ENCODE measurements at places on chromosomes 1 and 21.

DNA sequence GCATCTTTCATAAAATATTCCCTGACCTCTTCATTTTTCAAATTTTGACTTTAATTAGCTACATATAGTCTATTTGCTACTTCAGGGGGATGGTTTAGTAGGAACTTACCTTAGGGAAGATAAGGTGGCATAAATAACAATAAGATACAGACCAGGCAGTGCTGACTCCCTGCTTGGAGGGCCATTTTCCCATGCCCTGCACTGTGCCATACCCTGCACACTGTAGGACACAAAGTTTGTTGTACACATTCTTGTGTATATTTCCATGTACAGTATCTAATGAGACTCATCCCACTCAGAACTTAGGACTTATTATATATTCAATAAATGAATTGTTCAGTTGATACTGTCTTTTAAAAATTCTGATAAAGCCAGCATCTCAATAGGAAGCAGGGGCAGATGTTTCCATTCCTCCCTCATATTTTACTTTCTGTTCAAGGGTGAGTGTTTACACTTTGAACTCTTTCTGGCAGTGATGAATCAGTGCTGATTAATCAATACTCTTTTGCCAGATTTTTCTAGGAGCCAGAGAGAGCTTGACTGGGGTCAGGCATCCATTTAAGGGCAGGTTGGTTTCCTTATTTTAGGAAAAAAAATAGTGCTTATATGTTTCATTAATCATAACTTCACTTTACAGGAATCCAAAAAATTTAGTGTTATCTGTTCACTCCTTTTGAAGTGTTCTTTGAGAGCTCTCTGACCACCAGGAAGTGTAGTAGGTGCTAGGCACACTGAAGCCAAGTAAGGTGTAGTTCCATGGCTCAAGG, 30.6 kb downstream of the MPZL1 start:
- no peak for DNase-seq

DNA sequence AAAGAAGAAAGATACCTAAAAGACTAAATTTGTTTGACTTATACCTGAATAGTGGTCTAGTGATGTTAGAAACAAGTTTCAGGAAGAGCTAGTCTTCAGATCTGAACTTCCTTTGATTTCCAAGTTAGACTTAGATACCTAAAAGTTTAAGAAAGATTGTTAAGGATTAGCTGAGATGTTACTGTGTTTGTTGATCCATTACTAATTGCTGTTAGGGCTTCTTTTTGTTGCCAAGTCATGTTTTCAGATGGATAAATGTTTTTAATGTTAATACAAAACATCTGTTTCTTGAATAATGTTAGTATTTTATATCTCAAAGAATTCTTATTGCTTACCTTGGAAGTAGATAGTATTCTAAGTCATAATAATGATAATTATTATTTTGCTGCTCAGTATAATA, 11.6 kb downstream of the GNAI3 start:
- no peak for DNase-seq

- DNase-seq, result no peak
These were observed 6.3 kb downstream of the PARP1 start for GRCh38 chr1:226401355-226402303.

DNA sequence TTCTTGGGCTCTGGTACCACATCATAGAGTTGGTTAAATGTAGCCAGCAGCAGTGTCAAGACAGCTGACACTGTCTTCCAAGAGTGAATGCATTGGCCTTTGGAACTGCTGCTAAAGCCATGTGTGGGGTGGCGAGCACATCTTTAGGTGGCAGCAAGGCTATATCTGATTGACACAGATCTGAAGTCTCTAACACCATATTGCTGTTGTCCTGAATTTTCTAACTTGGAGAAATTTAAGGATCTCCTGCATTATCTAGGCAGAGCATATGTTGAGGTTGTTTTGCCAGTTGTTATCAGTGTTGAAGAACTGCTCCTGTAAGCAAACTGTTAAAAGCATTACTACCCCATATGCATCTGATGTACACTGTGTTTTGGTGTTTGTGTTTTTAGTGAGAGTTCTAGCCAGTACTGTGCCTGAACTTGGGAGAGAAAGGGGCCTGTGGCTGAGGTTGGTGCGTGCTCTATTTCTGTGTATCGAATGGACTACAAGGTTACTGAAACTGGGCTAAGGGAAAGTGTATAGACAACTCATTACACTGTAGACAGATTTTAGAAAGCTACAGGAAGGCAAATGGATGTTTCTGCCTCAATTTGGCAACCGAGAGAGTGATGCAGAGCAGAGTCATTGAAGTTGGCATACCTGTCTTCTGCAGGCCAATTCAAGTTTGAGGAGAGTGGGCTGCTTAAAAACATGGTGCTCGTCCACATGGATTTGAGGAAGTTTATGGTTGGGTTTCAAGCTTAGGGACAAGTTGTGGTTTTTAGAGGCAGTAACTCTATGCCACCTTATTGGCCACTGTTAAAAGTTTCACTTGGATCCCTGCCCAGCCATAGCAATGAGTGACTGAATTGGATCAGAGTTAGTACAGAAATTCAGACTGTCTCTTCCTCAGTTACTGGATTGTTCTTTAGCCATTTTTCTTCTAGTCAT, 16.9 kb downstream of the DYRK3 start:
- no peak for DNase-seq

DNA sequence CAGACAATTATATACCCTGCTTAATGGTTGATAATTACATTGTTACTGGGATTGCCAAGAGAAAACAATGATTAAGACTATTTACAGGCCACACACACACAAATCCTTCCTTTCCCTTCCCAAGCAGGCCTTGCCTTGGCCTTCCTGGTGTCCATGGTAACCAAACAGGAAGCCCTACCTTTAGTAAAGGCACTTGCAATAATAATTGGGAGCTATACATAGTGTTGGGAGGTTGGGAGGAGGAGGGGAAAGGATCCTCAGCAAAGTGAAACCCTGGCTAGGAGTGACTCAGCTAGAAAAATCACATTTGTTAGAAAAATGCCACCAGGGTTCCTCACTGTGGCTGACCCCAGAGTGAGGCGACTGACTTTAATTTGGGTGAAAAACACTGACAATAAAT, 122.3 kb upstream of the ADAR start:
- DNase-seq, result peak; percentile 46

DNA sequence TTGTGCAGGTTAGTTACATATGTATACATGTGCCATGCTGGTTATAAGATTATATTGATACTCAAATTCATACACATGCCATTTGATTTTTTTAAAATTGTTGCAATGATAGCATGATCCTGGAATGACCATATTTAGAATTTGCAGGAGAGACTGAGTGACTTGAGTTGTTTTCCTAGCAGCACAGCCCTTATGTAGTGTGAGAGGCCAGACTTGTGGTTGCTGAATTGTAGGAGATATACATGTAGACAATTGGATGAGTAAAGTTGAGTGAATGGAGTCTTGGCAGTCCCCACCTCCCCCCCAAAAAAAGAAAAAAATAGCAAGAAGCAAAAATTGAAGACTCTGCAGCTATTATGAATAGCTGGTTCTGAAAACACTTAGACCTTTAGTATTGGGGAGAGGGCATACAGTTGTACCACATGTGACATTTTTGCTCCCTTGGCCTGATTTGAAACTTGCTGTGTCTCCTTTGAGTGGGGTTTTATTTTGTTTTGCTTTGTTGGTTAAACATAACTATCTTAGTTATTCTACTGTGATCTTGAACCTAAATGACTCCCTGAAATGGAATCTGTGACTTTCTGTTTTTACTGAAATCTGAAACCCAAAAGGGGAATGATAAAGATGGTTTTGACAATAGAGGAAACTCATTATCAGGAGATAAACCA, 280.3 kb downstream of the HMCN1 start:
- no peak for DNase-seq

GRCh38 chr1:45205910-45206721, at the start of gene ZSWIM5:
Gene ZSWIM5 (minus strand): TSS chr1:45206605. CDS start chr1:45206350, 255 bp downstream.
- peak; percentile 77 for DNase-seq

DNA sequence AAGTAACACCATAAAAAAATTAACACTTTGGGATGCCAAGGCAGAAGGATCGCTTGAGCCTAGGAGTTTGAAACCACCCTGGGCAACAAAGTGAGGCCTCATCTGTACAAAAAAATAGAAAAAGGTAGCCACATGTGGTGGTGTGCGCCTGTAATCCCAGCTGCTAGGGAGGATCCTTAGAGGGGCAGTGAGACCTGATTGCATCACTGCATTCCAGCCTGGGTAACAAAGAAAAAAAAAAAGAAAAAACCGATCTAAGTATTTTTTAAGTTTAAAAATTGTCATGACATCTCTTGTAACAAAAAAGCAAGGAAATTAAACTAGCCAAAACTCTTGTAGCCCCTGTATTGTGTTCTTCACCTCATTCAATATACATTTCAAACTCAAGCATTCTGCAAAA, 39.5 kb downstream of the ZZZ3 start:
- no peak for DNase-seq

DNA sequence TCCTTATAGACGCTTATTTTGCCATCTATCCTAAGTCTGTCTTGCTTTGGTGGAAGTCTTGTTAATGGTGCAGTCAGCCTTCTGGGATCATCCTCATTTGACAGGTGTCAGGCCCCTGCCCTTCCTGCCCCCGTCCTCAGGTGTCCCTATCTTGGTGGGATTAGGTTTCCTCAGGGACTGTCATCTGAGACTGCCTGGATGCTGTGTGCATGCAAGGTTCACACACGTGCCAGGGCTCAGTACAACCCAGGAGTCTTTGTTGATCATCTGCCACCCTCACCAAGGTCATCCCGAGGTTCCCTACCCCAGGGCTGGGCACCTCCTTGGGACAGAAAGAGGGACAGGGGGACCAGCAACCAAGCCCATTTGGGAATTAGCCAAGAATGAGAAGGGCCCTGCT, 18.0 kb downstream of the PADI2 start:
- no peak for DNase-seq

DNA sequence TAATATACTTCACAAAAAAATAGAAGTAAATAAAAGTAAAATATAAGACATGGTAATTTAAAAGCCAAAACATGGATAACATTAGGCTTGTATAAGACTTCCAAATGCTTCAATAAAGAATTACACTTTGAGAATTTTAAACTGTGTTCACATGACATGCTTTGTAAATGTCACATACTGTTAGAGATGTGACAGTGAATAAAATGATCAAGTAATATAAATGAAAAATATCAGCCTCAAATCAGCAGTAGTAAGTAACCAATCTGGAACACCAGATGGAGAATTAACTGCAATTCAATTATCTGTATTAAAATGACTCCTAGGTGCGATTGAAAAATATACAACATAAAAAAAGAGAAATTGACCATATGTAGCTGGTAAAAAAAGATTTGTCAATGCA, 1260.8 kb downstream of the BRINP3 start:
- no peak for DNase-seq

DNA sequence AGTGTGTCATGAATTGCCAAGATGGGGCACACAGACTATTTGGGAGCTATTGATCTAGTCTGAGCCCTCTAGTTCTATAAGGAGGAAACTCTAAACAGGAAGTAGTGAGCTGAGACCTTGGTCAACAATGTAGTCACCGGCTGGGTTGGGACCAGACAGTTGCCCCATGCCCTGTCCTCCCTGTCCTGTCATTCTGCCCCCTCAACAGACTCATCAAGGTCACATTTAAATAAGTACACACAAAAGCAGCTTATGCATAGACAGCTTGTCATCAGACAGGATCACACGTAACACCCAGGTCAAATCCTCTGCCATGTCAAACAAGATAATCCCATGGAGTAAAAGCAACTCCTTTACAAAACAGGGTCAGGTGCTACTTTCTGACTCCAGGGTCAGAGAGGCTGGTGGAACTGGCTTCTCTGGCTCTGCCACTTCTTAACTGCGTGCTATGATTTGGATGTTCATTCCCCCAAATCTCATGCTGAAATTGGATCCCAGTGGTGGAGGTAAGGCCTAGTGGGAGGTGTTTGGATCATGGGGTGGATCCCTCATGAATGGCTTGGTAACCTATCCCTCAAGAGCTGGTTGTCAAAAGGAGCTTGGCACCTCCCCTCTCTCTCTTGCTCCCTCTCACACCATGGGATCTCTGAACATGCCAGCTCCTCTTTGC, 128.9 kb downstream of the HIVEP3 start:
- DNase-seq, result no peak

- no peak for DNase-seq
These were observed 3.3 kb upstream of the NECTIN4 start for GRCh38 chr1:161092621-161093028.

GRCh38 chr1:169707912-169708604, 3.4 kb downstream of the SELL start:
- DNase-seq, result no peak
